AG09309 (cell line): ENCODE measurements at places on chromosomes 7 and 10.

DNA sequence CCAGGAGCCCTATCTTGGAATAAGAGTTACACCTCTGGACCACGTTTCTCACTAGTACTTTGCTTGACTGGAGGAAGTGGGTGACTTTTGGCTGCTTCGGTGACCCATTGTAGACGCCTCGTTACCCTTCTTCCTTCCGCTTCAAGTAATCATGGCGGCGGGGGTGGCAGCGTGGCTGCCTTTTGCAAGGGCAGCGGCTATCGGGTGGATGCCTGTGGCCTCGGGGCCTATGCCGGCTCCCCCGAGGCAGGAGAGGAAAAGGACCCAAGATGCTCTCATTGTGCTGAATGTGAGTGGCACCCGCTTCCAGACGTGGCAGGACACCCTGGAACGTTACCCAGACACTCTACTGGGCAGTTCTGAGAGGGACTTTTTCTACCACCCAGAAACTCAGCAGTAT, 1.5 kb downstream of the KCND2 start:
- DNase-seq: no peak

DNA sequence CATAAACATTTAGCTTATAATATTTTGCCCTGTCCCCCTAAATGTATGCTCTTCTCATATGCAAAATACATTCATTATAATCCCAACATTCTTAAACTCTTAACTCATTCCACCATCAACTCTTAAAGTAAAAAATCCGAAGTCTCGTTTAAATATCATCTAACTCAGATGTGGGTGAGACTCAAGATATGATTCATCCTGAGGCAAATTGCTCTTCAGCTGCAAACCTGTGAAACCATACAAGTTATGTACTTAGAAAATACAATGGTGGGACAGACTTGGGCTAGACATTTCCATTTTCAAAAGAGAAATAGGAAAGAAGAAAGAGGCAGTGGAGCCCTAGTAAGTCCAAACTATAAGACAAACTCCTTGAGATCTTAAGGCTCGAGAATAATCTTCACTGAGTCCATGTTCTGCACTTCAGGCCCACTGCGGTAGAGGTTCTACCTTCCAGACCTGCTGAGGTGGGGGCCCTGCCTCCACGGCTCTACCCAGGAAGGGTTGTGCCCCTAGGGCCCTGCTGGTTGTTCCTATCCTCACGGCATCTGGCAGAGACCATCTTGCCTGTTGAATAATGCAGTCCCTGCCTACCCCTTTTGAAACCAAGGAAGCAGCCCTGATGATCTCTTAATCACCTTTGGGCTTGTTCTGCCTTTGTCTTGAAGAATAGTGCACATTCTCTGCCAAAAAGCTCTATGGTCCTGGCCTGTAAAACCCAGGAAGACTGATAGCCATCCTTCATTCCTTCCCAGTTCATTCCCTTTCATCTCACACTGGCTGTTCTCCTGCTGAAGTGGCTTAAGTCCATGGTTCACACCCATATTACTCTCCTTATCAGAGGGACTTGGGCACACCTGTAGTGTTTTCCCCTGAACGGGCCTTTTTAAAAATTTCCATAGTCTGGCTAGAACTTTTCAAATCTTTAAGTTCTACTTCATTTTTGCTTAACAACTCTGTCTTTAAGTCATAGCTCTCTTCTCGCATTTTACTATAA, 37.3 kb downstream of the INPP5F start:
- DNase-seq: no peak

DNA sequence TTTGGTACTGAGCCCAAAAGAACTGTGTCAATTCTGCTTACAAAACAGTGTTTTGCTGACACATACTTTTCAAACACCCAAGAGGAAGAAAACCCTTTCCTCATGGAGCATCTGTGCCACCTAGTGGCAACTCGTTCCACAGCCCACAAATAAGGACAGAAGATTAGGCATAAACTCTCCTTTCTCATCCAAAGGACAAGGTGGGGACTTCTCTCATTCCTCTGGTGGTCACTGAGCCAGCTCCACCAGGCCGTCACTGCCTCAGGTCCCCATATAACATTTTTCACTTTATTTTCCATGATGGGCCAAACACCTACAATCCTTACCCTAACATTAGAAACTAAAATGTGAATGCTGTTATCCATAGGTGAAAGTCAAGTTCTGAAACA, 76.9 kb downstream of the RNF216 start:
- peak; percentile 64 for DNase-seq

DNA sequence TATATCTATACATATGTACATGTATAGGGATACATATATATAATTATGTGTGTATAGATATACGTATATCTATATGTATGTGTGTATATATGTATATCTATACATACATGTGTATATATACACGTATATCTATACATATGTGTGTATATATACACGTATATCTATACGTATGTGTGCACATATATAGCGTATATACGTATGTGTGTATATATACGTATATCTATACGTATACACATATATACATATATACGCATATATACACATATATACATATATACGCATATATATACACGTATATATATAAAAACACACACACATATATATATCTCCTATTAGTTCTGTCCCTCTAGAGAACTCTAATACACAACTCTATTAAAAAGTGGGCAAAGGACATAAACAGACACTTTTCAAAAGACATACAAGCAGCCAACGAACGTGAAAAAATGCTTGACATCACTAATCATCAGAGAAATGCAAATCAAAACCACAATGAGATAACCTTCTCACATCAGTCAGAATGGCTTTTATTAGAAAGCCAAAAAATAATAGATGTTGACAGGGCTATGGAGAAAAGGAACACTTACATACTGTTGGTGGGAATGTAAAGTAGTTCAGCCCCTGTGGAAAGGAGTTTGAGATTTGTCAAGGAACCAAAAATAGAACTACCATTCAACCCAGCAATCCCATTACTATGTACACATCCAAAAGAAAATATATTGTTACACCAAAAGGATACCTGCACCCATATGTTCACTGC, 22.0 kb upstream of the TMEM120A start:
- no peak for DNase-seq

DNA sequence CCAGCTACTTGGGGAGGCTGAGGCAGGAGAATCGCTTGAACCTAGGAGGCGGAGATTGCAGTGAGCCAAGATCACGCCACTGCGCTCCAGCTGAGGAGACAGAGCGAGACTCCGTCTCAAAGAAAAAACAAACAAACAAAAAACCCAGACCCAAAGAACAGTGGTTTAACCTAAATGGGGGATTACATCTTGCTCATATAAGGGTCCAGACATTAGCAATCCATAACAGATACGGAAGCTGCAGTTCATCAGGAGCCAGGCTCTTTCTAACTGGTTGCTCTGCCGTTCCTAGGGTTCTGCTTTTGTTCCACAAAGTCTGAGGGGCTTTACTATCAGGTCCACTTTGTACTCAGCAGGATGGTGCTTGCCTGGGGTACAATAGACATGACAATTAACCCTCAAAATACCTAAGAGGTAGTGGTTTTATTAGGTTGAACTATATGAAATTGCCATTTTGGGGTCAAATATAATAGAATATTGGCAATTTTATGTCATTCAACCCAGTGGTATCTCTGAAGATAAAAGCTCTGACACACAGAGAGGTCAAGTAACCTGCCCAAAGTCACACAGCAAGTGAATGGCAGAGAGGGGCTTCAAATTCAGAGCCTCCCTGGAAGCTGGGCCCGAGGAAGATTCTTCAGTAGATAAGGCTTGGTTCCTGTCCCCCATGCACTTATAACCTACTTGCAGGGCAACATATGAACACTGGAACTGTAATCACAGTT, 21.3 kb downstream of the NYAP1 start:
- DNase-seq: no peak

GRCh38 chr10:62002753-62003152, 101.3 kb downstream of the ARID5B start:
- no peak for DNase-seq

DNA sequence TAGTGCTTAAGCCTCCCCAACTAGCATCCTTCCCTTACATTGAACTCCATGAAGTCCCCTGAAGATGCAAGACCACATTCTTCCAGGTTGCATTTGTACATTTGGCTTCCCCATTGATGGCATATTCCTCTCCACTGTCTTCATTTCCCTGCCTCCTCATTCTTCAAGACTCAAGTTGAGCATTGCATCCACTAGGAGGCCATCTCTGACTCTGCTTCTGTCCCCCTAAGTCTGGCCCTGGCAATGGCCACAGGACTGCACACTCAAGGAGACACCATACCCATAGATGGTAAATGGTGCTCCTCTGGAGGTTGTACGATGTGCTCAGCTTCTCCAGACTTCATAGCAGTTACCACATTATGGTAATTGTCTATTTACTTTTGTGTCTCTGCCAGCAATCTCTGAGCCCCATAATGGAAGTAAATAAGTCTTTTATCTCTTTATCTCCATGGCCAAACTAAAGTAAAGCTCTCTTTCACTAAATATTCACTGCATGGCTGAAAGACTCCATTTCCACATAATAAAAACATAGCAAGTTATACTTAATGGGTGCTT, 112.6 kb downstream of the PTPRZ1 start:
- DNase-seq: no peak

DNA sequence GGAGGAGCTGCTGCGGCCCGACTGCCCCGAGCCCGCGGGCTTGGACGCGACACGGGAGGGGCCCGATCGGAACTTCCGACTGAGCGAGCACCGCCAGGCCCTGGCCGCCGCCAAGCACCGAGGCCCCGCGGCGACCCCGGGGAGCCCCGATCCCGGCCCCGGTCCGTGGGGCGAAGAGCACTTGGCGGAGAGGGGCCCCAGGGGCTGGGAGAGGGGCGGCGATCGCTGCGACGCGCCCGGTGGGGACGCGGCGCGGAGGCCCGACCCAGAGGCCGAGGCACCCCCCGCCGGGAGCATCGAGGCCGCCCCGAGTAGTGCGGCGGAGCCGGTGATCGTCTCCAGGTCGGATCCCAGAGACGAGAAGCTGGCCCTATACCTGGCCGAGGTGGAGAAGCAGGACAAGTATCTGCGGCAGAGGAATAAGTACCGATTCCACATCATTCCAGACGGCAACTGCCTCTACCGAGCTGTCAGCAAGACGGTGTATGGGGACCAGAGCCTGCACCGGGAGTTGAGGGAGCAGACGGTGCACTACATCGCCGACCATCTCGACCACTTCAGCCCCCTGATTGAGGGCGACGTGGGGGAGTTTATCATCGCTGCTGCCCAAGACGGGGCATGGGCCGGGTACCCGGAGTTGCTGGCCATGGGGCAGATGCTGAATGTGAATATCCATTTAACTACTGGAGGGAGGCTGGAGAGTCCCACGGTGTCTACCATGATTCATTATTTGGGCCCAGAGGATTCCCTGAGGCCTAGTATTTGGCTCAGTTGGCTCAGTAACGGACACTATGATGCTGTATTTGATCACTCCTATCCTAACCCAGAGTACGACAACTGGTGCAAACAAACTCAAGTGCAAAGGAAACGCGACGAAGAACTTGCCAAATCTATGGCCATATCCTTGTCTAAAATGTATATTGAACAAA, 1.4 kb downstream of the OTUD1 start:
- DNase-seq: peak; percentile 3
